ENCODE measurements at places on chromosomes 1 and 21.

- DNase-seq, result no peak
These were observed 17.6 kb downstream of the SEMA6C start for GRCh38 chr1:151128800-151129199.

GRCh38 chr1:70317087-70317486 lies 37.4 kb downstream of the ANKRD13C start:
- DNase-seq, result no peak

DNA sequence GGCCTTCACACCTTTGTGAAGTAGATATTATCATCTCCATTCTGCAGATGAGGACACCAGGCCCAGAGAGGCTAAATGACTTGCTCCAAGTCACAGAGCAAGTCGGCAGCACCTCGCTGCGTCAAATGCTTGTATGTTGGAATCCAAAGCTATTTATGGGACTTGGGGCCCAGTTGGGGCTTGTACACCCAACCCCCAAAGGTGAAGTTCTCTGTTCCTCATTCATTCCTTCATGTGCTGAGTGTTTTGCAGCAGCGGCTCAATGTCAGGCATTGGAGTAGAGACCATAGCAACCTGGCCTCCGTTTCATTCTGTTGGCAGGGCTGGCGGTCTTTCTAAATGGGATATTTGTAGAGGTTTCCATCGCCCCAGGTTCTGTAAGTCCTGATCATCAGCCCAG lies 113.4 kb upstream of the SLC25A33 start:
- no peak for DNase-seq

- no peak for DNase-seq
These were observed 72.1 kb downstream of the SYT2 start for GRCh38 chr1:202638019-202638700.

DNA sequence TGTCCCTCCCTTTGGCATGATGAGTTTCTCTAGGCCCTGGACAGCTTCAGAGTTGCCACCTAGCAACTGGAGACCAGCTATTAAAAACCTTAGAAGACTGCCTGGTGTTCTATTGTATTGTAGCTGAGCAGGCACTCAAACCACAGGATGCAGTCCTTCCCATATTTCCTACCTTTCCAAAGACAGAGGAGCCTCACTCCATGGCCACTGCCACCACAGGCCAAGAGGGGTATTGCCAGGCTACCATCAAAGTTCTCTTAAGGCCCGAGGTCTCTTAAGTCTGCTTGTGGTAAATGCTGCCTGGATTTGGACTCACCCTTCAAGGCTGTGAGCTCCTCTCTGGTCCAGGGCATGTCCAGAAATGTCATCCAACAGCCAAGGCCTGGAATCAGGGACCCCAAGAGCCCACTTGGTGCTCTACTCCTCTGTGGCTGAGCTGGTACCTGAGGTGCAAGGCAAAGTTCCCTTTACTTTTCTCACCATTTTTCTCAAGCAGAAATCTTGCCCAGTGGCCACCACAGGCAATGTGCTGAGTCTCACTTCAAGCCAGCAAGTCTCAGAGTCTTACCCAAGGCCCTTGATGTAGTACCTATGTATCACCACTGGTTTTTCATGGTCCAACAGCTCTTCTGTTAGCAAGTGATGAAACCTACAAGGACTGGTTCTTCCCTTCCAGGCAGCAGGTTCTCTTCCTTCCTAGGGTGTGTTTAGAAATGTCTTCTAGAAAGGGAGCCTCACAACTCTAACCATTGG lies 269.4 kb downstream of the AMY1C start:
- no peak for DNase-seq

- peak; percentile 51 for DNase-seq
These were observed 816 bp downstream of the EDEM3 start for GRCh38 chr1:184753608-184754475.

- no peak for DNase-seq
These were observed 510.8 kb upstream of the B3GALT2 start for GRCh38 chr1:193697115-193697762.

DNA sequence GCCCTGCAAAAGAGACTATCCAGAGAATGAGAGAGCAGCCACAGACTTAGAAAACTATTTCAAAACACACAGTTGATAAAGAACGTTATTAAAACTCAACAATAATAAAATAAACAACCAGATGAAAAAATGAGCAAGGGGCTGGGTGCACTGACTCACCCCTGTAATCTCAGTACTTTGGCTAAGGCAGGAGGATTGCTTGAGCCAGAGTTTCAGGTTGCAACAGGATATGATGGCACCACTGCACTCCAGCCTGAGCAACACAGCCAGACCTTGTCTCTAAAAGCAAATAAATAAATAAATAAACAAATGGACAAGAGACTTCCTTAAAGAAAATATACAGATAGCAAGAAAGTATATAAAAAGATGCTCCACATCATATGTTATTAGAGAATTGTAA lies 144.6 kb downstream of the LRRIQ3 start:
- no peak for DNase-seq

DNA sequence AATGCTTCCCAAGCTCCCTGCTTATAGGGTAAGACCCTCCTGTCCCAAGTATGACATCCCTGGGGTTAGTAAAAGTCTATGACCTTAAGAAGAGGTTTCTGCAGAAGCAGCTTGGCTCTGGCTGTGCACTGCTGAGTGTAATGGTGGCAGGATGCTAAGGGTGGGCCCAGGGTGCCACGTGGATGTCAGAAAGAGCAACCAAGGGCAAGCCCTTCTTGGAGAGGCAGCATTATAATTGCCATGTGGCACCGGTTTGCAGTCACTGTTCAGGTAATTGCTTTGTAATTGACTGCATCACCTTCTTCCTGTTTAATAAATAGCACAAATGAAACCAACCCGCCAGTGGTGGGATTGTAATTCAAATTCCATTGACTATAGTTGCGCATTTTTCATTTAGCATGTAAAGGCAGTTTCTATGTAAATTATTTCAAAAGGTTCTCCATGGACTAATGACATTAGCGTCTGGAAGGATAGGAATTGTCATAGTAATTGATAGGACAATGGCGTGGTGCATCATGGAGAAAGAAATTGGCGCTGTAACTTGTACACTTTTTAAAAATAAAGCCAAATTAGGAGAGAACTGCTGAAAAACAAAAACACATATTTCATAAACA lies 490.6 kb upstream of the VAMP3 start:
- no peak for DNase-seq

GRCh38 chr1:212167098-212167497 lies 118.1 kb upstream of the PPP2R5A start:
- DNase-seq, result no peak

DNA sequence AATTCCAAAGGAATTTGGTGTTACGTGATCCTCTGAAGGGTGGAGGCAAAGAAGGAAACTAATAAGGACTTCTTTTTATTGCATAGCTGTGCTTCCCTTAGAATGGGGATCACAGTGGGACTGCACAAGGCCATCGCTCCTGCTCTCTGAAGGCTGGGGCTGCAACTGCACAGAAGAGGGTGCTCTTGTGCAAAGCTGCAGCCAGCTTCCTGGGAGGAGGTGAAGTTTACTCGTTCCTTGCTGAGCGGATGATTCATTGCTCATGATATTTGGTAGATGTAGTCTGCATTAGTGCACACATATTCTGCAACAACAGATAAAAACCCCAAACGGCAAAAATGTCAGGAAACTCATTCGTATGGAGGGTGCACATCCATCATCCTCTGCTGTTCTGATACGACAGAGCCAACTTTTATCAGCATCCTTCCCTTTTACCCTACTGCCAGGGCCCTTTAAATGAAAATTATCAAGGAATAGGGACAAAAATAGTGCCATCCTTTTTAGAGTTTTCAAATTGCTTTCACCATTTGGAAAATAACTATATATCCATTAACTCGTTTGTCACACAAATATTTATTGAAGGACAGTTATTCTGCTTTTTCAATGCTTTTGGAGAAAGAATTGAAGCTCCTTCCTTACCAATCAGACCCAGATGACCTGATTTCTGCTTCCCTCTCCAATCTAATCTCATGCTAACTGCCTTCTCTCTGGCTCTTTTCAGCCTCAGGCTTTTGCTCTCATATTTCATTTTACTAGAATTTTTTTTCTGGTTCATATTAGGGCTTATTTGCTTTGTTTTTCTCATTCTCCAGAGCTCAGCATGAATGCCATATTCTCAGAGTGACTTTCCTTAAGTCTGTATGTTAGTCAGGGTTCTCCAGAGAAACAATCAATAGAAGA lies 263.6 kb downstream of the DUSP10 start:
- peak; percentile 48 for DNase-seq

GRCh38 chr1:232675260-232675659 lies 45.3 kb upstream of the SIPA1L2 start:
- no peak for DNase-seq

GRCh38 chr1:248825573-248825908 lies 174 bp downstream of the SH3BP5L start:
- DNase-seq, result peak; percentile 25

GRCh38 chr1:175287377-175287776 lies 94.8 kb upstream of the KIAA0040 start:
- DNase-seq, result no peak

- DNase-seq, result no peak
These were observed 82.3 kb downstream of the GPR89B start for GRCh38 chr1:148010527-148010926.

DNA sequence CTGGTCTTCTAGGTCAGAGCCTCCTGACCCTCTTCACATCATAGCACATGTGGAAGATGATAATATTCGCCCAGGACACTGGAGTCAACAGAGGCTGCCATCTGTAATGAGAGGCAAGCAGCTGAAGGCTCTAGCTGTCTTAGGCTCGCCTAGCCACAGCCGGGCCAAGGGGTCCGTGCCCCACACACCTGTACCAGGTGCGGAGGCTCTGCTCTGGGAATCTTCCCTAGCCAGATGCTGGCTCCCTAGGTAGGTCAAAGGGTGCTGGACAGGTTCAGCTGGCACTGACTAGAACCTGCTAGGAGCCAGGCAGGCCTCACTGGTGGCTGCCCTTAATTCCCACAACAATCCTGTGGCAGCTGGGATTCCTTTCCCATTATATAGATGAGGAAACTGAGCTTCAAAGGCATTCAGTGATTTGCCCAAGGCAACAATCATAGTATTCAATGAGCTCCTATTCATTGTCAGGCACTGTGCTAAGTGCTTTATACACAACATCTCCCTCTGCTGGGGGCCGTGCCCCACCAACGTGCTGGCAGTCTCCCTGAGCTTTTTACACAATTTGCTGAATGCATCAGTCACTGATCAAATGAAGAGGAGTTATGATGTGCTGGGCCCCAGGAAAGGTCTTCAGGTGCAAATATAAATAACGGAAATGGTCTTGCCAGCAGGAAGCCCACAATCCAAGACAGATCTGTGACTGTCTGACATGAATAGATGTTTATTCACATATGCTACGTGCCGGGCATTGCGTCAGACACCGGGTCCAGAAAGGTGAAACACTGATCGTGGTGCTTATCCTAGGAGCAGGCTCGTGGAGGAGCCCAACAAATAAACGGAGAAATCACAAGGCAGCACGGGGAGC lies 58.0 kb downstream of the DDX20 start:
- no peak for DNase-seq

GRCh38 chr21:29072873-29073221 lies 601 bp downstream of the CCT8 start:
- DNase-seq, result no peak

DNA sequence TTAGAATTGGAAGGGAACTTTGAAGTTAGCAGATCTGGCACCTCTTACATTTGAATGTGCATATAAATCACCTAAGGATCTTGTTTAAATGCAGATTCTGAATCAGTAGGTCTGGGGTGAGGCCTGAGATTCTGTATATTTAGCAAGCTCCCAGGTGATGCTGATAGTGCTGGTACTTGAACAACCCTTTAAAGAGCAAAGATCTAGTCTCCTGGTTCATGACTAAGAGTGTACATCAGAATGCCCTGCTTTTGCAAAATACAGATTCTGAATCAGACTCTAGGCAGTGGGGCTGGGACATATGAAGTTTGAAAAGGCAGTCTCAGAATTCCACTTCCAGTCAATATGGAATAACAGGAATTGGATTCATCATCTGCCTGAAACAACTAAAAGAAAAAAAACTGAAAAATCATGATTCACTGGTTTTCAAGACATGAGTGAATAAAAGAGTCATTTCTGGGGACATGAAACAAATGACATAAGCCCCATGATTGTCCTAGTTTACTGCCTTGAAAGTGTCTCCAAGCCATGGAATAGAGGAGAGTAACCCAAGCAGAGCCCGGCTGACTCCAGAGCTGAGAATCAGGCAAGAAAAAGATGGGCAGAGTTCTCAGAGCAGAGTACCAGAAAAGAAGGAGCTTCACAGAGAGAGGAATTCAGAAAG lies 149.6 kb upstream of the SGIP1 start:
- DNase-seq, result no peak

GRCh38 chr1:1069711-1070676 lies 4.1 kb downstream of the RNF223 start:
- DNase-seq, result no peak

DNA sequence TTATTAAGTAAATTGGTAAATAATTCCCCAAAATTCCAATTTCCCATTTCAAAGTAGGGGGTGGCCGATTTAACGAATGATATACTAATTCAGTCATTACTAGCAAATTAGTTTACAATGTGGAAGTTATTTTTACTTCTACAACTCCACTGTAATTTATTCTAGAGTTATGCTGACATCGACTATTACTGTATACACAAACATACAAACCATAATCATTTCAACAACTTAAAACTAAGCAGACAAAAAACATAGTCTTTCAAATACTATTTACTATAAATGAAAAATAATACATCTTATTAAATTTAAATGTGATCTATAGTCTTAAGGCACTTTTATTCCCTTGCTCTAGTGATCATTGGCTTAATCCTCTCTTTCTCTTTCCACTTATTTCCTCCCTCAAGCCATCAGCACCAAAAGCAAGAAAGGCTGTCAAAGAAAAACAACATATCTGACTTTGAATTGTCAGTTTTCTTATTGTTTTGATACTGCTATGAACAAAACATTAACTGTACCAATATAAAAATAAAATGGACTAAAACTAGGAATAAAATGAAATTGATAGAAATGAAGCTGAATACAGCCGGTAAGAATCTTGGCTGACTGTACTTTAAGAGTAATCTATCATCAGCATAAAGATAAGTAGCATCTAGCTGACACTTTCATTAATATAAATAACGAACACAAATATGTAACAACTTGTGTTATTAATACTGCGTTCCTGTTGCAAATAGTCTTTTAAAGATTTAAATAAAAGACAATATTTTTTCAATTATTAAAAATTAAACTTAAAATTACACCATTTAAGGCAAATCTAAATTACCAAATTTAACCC lies 4.1 kb downstream of the CDC42BPA start:
- DNase-seq, result no peak

- no peak for DNase-seq
These were observed 58.9 kb upstream of the DUSP10 start for GRCh38 chr1:221800831-221801230.

DNA sequence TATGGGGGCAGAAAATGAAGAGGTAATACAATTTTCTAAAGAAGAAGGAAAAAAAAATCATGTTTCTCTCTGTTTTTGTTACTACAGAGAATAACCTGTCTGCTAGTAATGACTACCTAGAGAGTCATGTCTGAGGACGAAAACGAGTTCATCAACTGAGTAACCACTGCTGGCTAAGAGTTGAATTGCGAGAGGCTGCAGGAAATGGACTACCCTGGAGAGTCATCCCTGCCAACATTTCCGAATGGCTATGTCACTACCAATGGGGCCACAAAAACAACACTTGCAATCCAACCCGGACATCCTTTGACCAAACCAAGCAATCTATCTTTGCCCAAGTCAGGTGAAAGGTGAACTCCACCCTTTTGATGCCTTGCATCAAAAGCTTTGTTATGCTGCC lies 120.6 kb downstream of the FCRL5 start:
- no peak for DNase-seq

All from activated CD8-positive, alpha-beta memory T cell treated with anti-CD3 and anti-CD28 coated beads, Interleukin-2, amount 50 U/mL, for 4 hours (primary cell).